H4 (cell line): ENCODE measurements at places on chromosomes 6 and 20. TPM values are rescaled to one million over a fixed set of nuclear protein-coding genes. Genes with fewer than 3 reads are reported as not detected.

DNA sequence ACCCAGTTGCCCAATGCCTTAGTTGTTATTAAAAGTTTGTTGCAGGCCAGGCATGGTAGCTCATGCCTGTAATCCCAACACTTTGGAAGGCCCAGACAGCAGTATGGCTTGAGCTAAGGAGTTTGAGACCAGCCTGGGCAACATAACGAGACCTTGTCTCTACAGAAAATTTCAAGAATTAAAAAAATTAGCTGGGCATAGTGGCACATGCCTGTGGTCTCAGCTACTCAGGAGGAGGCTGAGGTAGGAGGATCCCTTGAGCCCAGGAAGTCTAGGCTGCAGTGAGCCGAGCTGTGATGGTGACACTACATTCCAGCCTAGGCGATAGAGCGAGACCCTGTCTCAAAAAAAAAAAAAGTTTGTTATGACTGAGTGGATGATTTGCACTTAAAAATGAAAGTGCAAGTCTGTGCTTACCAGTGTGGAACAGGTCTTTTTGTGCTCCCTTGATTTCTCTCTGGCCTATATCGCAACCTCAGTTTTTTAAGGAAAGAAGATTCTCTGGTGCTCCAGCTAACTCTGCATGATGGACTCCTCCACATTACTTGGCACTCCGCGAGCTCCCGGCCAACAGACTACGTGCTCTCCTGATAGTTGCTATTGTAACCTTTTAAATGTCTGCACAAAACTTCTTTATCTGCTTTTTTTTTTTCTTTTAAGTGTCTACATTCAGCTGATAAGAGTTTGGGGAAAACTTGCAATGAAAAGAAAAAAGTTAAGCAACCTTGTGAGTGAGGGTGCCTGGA lies 22.1 kb downstream of the ZKSCAN3 start:
- no peak for DNase-seq

TMC2 gene
- not detected in 2 replicates for total RNA-seq

GFRA4 gene
- total RNA-seq = not detected in 2 replicates

- no peak for DNase-seq
Measured at GRCh38 chr6:92433911-92434310, 985.4 kb downstream of the EPHA7 start.

ZSWIM3 gene
- total RNA-seq = 3.5 and 4.6 TPM in 2 replicates

GRCh38 chr20:37042986-37043972 lies 52.5 kb downstream of the RBL1 start:
- no peak for DNase-seq

DNA sequence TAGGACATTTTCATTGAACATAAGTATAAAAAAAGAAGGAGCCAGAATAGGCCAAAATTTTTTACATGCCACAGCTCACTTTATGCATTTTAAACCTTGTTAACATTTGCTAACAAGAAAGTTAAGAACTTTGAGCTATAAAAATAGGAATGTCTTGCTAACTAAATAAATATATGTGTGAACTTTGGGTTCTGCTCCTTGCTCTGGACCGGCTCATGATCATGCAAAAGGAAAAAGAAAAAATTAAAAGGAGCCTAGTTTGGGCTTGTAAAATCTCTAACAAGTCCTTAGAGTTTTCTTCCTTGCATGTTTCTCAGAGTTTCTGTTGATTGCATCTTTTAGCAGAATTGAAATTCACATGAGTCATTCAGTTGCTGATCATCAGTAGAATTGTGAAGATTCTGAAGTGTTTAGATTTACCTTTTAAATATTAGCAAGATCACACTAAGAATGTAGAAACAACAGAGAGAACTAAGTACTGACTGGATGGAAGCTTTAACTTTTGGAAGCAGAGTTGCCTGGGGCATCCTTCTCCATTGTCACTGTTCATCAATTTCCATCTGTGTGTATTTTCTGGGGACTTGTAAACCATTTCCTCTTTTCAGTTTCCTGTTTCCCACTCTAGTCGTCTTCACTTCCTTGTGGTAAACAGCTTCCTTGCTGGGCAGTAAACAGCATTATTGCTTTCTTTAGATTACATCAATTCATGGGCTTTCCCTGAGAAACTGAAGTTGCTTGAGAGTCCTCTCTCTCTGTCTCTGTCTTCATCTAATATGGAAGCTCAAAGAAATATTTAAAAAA lies 458.4 kb upstream of the BTBD3 start:
- no peak for DNase-seq

GRCh38 chr20:2914160-2914559 lies 40.9 kb downstream of the PTPRA start:
- DNase-seq = no peak

SCGN gene
- total RNA-seq = not detected in 2 replicates

DNA sequence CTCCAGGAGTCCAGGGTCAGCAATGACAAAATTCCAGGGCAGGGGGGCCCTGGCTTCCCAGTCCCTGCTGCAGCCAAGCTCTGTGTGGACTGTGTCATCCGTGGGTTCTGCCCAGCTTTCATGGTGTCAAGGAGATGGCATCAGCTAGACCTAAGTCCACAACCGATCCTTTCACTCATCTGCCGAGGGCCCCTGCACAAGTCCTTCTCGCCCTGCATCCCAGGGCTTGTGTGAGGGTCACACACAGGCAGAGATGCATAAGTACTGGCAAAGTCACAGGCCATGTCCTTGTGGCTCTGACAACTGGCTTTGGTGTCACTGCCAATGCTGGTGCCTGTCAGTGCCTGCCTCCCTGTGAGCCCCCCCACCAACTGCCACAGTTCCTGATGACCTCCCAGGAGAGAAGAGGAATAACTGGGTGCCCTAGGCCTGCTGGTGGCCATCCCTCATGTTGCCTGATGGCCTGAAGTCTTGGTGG lies 181.4 kb upstream of the CST7 start:
- DNase-seq = no peak

MUC21 gene
- not detected in 2 replicates for total RNA-seq

HEY2 gene
- 0.93 TPM in 1 of 2 replicates, not detected in the other for total RNA-seq
